ENCODE measurements at places on chromosomes 2 and 18.
A peak's percentile ranks its signal among the peaks of the same experiment; 100 is the strongest.

- no peak for DNase-seq
Observed at GRCh38 chr2:70795164-70795995, 4.9 kb upstream of the FIGLA start.

DNA sequence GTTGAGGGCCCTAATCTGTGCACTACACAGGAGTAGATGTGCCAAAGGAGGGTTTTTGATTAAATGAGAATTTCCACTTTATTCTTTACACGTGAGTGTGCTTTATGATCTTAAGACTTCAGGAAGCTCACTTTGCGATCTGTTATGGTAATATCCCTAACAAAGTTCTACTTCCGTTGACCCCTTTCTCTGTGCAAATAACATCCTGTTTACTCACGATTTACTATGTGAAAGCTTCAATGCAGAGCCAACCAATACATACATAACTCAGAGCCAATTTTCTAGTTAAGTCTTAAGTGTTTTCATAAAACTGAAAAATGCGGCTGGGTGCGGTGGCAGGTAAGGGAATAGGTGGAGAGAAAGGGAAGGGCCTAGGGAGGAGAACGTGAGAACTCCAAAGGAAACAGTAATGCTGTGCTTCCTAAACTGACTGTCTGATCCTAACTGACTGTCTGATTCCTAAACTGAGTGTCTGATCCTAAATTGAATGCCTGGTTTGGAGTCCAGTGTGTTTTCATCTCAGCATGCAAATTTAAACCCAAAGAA, 87.6 kb downstream of the PLCL1 start:
- no peak for DNase-seq

DNA sequence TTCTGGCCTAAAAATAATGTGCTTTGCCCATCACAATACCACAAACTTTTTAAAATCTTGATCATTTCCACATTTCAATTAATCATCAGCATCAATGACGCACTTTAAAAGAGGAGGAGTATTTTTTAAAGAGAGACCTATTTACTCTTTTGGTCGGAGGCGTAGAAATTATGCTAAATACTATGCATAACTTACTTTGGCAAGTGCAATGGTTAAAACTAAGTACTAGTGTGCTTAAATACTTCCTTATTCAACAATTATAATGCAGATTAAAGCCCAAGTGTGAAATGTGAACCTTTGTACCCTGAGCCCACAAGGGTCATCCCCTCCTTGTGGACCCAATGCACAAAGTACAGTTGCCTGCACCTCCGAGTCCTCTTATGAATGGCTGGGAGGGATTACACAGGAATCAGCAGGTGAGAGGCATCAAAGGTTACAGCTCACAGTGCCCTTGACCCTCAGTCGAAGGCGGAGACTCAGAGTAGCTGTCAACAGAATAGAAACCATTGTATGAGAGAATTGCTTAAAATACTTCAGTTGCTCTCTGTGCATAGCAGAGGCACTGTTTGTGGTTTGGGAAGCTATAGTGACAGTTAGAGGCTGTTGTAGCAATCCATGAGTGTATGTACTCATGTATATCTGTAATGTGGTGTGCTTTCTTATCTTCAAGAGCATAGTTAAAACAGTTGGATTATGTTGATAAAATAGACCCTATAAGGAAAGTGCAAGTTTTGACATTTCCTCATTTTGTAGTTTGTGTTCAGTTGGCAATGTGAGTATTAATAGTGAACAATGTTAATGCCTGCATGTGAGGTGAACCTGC, 151.7 kb upstream of the ITGA4 start:
- peak; percentile 38 for DNase-seq

DNA sequence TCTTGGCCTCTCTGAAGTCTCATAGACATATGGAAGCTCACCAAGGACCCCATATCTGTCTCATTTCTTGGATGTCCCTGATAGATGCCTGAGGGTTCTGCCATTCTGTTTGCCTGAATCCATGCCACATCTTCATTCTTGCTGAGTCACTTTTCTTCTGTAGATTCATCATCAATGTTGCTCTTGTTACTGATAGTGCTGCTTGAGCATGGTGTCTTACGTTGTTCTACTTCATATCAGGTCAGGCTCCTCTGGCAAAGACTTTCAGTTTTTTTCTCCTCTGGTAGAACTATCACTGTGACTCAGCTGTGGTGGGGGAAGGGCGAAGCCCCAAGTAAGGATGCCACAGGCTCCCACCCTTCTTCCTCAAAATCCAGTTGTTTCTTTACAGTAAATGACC, 885.2 kb downstream of the DCDC2C start:
- DNase-seq, result no peak

GRCh38 chr2:85753525-85754312, at the start of gene ATOH8:
Gene ATOH8 (plus strand): TSS chr2:85753991. CDS start chr2:85754190, 199 bp downstream.
- DNase-seq, result no peak

- DNase-seq, result no peak
Observed at GRCh38 chr18:48771641-48772375, 179.0 kb downstream of the SMAD7 start.

- no peak for DNase-seq
Observed at GRCh38 chr2:111236025-111236424, 115.3 kb downstream of the BCL2L11 start.

GRCh38 chr2:40166006-40166405, 285.9 kb downstream of the SLC8A1 start:
- no peak for DNase-seq

DNA sequence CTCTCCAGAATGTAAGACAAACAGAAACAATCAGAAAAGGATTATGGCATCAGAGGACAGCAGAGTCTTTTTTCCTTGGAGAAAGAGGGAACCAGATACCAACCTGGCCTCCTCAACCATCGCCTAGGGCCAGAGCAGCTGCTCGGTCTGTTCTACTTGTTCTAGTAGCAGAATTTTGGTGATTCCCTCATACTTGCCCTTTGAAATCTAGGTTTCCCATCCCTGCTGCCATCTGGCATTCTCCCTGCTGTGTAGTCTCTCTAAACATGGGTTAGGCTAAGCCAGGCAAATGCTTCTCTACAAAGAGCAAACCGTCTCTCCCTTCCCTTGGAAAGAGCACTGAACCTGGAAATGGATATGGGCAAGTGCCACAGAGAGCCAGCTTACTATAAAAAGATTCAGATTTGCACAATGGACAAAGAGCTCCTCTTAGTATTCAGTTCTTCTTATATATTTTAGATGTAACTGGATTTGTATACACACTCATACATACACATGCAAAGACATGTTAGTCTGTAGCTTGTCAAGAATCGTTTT, 208.6 kb upstream of the ST6GAL2 start:
- no peak for DNase-seq

GRCh38 chr2:234083572-234084348, 33.3 kb downstream of the SPP2 start:
- no peak for DNase-seq

DNA sequence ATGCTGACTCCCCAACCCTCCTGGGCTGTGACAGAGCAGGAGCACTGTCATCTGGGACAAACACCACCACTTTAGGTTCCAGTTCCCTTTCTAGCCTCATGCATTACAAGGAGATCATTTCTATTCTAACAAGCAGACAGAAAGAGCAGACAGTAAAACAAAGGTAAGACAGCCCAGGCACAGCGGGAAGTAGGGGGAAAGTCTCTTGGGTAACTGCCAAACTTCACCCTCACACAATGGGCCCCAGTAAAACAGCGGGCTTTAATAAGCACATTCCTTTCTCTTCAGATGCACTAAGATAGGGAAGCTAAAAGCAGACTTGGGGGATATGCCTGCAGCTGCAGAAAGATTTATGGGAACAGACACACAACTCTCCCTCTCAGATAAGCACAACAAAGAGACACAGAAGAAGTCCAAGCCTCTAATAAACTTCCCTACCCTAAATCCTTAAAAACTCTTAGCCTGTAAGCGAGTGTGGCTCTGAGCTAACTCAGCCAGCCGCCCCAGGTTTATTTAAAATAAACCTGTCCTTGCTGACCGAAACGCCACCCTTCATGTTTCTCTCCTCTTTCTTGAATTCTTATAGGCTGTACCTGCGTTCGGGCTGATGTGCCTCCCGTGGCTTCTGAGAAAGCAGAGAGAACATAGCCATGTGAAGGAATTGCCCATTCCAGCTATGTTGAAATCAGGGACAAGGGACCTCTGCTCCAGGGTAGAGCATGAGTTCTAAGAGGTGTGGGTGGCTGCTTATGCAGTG, 726.8 kb upstream of the DDX18 start:
- DNase-seq, result no peak

GRCh38 chr2:177519534-177520115, 127.1 kb downstream of the AGPS start:
- DNase-seq, result no peak

GRCh38 chr18:12155996-12156395, 62.4 kb downstream of the ANKRD62 start:
- no peak for DNase-seq

DNA sequence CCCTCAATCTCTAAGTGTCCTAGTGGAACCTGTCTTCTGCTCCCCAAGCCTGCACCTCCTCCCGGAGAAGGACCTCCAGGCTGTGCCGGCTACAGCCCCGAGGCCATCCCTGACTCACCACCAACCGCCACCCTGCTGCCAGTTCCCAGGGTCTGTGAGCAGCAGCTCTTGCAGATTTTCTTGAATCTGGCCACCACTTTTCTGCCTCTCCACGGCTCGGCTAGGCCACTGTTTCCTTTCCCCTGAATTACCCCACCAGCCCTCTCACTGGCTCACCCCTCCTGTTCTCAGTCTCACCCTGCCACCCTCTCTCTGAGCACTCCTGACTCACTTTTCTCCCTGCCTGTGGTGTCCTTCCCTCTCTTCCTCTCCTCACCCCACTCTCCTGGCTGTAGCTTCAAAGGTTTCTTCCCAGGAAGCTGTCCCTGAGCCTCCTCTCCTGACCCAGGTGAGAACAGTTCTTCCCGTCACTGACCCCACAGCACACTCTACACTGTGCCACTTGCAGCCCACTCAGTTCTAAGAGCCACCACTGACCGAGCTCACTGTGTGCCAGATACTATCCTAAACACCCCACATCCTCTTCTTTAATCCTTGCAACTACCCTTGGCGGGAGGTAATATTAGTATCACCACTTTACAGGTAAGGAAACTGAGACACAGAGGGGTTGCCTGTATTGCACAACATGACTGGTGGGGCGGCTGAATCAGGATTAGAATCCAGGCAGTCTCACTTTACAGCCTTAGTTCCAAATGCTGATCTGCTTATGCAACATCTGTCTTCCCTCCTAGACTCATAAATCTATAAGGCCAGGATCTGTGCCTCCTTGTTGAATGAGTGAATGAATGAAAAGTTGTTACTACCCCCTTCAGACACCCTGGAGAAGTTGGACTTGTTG, 111.6 kb downstream of the SMAD7 start:
- DNase-seq, result no peak

GRCh38 chr2:197517150-197517549, 1.3 kb downstream of the MOB4 start:
- DNase-seq, result no peak

DNA sequence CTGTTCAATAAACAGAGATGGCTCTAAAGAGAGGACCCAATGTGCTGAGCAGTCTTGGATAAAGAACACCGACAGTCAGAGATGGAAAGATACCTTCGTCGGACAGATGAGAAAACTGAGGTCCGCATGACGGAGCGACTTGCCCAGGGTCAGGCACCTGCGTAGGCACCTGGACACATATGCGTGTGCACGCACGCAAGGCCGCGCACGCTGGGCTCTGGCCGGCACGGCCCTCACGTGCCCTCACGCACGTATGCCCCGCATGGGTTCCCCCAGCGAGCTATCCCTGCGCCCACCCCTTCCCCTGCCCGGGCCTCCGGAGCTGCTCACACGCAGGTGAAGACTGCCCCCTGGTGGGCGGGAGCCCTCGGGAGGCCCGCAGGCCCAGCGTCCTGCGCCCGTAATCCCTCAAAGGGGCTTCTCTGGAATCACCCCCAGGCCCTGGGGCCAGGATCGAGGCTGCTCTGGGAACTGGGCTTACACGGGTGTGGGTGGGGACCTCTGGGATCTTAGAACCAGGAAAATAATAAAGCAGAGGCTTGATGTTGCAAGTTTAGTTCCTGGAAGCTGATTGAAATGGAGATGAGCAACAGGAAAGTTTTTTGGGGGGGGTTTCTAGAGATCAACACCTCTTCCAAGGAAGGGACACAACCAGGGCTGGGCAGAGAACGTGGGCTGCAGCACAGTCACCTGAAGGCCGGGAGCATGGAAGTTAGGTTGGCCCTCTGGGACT, 246.3 kb downstream of the TNS1 start:
- DNase-seq, result peak; percentile 43

GRCh38 chr2:26901326-26902183, 53.6 kb downstream of the DPYSL5 start:
- no peak for DNase-seq

- DNase-seq, result no peak
Observed at GRCh38 chr18:77057006-77057395, 75.6 kb downstream of the MBP start.

DNA sequence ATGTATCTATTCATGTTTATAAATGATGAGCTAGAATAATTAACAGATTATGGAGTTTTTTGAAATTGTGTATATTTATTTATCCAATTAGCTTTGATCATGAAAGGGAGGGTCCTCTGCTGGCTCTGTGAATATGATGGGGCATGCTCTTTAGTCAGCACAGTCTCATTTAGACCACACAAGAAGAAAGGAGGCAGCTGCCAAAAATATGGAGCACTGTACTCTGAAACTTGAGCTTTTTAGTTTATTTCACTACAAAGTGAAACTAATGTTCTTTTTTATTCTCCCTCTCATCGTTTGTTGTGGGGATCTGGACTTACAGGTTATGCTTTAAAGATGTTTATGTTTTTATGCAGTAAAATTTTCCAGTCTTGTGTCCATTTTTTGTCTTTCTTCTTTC, 266.9 kb upstream of the GULP1 start:
- DNase-seq, result no peak

DNA sequence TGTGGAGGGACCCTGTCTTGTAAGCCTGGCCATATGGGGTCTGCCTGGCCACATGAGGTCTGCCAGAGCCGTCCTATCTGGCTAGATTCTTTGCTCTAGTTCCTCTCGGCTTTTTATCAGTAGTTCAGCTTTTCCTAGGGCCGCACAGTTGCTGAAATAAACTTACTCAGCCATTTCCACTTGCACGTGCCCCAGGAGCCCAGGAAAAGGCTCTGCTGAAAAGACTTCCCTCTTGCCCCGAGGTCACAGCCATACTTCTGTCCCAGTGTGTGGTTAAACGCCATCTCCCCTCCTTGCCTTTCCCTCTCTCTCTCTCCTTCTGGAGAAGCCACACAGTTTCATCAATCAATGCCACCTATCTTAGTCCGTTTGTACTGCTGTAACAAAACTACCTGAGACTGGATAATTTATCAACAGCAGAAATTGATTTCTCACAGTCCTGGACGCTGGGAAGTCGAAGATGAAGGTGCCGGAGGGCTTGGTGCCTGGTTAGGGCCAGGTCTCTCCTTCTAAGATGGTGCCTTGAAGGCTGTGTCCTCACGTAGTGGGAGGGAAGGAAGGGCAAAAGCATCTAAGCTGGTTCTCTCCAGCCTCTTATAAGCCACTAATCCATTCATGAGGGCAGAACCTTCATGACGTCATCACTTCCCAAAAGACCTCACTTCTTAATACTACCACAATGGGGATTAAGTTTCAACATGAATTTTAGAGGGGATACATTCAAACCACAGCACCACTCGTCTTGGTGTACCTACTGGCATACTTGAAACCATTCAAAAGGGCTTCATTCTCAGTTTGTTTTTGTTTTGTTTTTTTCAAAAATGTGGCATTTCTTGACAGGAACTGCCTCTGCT, 11.2 kb upstream of the GALM start:
- no peak for DNase-seq

- DNase-seq, result no peak
Observed at GRCh38 chr2:65316072-65316471, 88.4 kb downstream of the ACTR2 start.

- DNase-seq, result no peak
Observed at GRCh38 chr2:28463893-28464292, 32.0 kb upstream of the PLB1 start.
